ENCODE measurements at places on chromosomes 16 and 17.
A peak's percentile ranks its signal among the peaks of the same experiment; 100 is the strongest.

- H3K4me3 ChIP-seq, result no peak overlapping the region
- H3K27ac ChIP-seq, result no peak overlapping the region
- no peaks in the 10 kb centered on the region for H3K27me3 ChIP-seq
- no peaks in the 10 kb centered on the region for H3K36me3 ChIP-seq
Observed at GRCh38 chr17:9855036-9855435, 29.3 kb downstream of the GLP2R start.

DNA sequence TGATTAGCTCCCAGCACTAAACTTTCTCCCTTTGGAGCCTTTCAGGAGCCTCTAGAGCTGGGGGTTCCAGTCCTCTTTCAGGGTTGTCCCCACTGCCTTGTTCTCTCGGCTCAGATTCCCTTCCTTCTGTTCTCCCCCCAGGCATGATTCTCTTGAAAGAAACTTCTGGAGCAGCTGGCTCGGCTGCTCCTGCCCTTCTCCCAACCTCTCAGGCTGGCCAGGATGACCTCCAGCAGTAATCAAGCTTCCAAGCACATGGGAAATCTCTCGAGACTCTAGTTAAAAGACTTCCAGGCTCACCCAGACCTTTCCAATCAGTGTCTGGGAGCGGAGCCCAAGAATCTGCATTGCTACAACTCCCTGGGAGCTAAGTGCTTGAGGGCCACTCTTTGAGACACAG, 3.6 kb downstream of the SDK2 start:
- no peaks in the 10 kb centered on the region for H3K36me3 ChIP-seq
- H3K4me1 ChIP-seq, result peaks cover 36% of the 10 kb centered on the region
- H3K4me3 ChIP-seq, result no peak overlapping the region
- no peak overlapping the region for H3K27ac ChIP-seq

DNA sequence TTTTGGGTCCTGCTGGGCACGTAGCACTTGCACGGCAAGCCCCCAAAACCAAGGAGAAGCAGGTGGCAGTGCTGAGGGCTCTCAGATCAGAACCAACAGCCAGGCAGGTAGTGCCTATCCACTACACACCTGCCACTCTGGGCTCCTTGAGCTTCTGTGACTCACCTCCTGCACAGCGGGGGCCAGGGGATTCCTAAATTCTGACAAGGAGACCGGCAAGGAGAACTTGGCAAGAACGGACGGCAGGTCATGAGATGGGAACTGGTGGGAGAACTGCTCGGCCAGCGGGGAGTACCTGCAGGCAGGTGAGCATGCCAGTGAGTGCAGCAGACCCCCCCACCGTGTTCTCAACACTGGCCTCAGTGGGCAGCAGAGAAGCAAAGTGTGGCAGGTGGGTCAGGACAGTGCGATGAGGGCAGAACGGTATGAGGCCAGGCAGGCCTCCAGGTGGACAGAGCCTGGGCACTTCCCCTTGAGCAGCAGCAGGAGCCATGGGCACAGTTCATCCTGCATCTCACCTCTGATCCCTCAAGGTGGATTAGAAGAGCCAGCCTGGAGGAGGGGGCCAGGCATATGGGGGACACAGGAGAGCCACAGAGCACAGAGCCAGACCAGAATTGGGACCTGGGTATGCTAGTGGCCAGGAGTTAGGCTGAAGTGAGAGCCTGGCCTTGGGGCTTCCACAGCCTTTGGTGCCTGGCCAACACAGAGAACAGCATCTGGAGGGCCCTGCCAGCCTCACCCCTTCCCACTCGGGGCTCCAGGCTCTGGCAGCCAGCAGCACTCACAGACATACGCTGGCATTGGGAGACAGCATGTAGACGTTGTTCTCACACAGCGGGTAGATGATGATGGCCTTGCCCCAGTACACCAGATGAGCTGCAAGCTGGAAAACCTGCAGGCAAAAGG, 14.7 kb downstream of the MPG start:
- H3K4me3 ChIP-seq, result no peak overlapping the region
- DNase-seq, result no peak
- no peak overlapping the region for H3K27ac ChIP-seq

DNA sequence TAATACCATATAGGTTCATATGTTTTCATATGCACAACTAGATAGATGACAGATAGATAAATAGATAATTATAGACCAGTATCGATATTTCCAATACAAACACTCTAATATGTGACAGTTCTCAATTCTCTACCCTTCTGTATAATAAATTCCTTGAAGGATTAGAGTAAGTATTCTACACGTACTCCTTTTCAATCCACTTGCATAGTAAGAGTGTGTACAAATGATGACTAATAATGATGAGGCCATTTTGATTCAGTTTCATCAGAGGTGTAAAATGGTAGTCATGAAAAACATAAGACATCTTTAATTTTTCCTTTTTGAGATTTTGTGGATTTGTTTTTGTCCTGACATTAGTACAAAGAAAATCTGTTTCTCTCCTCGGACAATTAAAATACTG, 188.3 kb upstream of the WSB1 start:
- no peaks in the 10 kb centered on the region for H3K4me1 ChIP-seq
- DNase-seq, result no peak
- H3K36me3 ChIP-seq, result no peaks in the 10 kb centered on the region
- no peak overlapping the region for H3K4me3 ChIP-seq

GRCh38 chr17:48704361-48705248, 17.7 kb downstream of the PRAC1 start:
- H3K36me3 ChIP-seq, result no peaks in the 10 kb centered on the region
- no peak for DNase-seq
- peaks cover 26% of the 10 kb centered on the region for H3K27me3 ChIP-seq
- no peak overlapping the region for H3K27ac ChIP-seq
- H3K4me1 ChIP-seq, result no peaks in the 10 kb centered on the region
- no peak overlapping the region for H3K4me3 ChIP-seq

DNA sequence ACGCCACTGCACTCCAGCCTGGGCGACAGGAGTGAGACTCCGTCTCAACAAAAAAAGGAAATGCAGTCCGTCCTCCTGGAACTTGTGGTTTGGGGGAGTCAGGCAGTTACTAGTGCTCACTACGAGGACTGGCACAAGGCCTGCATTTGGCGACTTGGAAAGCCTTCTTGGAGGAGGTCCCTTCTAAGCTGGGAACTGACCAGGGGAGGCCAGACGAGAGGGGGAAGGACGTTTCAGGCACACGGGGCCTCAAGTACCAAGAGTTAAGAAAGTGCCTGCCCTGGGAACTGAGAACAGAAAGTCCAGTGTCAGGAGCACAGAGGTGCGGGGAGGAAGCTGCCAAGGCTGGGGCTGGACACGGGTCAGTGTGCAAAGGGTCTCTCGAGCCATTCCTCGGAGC, 89.9 kb downstream of the ABR start:
- no peak for DNase-seq
- H3K27me3 ChIP-seq, result no peaks in the 10 kb centered on the region
- H3K27ac ChIP-seq, result no peak overlapping the region
- no peaks in the 10 kb centered on the region for H3K4me1 ChIP-seq

DNA sequence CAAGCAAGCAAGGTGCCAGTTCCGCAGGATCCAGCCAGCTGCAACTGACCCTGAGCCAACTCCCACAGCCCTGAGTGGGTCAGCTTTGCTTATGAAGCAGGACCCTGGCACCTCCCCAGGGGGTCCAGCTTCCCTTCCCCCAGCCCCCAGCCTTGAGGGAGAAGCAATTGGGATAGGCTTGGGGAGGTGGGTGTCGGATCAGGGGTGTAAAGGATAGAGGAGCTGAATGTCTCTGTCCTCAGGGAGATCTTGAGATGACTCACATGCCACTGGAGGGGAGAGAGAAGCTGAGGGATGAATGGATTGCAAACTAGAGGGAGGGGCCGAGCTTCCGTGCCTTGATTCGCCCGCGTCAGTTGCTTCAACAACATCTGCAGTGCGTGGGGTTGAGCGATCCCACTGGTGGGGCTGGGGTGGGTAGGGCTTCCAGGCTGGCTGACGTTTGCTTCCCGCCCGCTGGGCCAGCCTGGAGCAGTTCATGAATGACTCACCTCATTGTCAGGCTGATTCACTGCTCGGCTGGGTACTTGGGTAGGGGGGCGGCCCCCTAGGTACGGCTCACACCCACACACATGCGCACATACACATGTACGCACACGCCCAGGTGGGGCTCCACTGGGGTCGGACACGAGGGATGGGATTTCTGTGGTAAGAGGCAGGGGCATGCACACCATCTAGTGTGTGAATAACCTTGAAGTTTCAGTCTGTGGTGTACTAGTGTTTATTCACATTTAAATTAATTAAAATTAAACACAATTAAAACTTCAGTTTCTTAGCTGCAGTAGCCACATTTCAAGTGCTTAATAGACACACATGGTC, 3.6 kb upstream of the HROB start:
- DNase-seq, result peak; percentile 48
- H3K36me3 ChIP-seq, result no peaks in the 10 kb centered on the region
- H3K4me3 ChIP-seq, result no peak overlapping the region
- no peak overlapping the region for H3K27ac ChIP-seq
- peaks cover 4% of the 10 kb centered on the region for H3K4me1 ChIP-seq

- H3K4me1 ChIP-seq, result peaks cover 27% of the 10 kb centered on the region
- H3K27me3 ChIP-seq, result no peaks in the 10 kb centered on the region
- H3K4me3 ChIP-seq, result peak within 1 kb of the TSS; percentile 74
- peaks cover 7% of the 10 kb centered on the region for H3K36me3 ChIP-seq
- peak within 1 kb of the TSS; percentile 88 for H3K27ac ChIP-seq
- peak; percentile 95 for DNase-seq
Observed at GRCh38 chr16:648781-649589, at the start of gene WDR90. Gene WDR90, plus strand, starts transcription at chr16:649365. Its CDS starts 52 bp downstream, at chr16:649417.

Data from T-cell (primary cell).